ENCODE measurements at places on chromosomes 13 and 19.

DNA sequence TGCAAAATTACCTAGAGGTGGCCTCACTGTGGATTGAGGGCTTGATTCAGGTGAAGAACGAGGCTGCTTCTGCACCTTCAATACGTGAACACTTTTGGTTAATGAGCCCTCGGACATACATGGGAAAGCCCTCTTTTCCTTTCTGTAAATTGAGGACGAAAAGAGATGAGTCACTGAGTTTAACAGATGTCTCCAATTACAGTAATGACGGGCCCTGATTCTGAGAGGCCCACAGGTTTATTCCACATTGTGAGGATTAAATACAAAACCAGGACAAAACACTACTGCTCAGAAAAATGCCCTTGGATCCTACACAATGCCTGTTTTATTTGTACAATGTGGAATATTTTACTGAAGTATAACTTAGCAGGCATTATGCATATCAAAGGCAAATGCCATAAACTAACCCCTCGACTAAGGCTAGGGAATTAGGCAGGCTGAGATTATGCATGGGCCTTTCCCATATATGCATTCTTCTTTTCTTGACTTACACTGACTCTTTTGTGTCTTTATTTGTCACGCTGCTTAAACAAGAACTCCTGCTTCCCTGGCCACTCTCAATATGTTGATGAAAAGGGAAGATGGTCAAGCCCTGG, 819.9 kb downstream of the OLFM4 start:
- no peak for DNase-seq

- DNase-seq, result no peak
Observed at GRCh38 chr13:29943686-29944085, 93.3 kb upstream of the UBL3 start.

DNA sequence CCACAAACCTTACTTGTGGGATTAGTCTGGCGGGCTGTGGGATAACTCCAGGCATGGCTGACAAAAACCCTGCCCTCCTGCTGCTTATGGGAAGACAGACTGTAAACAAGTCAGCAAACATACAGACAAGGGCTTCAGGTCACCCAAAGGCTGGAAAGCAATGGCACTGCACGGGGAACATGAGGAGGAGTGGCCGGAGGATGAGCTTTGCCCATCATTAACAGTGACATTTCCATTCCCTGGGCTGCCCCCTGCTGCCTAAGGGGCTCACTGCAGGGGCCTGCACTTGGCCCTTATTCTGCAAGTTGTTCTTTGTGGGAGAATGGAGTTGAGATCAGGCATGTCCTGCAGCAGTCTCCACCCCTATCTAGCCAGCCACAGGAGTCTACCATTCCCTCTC, 91.3 kb downstream of the UQCRFS1 start:
- no peak for DNase-seq

DNA sequence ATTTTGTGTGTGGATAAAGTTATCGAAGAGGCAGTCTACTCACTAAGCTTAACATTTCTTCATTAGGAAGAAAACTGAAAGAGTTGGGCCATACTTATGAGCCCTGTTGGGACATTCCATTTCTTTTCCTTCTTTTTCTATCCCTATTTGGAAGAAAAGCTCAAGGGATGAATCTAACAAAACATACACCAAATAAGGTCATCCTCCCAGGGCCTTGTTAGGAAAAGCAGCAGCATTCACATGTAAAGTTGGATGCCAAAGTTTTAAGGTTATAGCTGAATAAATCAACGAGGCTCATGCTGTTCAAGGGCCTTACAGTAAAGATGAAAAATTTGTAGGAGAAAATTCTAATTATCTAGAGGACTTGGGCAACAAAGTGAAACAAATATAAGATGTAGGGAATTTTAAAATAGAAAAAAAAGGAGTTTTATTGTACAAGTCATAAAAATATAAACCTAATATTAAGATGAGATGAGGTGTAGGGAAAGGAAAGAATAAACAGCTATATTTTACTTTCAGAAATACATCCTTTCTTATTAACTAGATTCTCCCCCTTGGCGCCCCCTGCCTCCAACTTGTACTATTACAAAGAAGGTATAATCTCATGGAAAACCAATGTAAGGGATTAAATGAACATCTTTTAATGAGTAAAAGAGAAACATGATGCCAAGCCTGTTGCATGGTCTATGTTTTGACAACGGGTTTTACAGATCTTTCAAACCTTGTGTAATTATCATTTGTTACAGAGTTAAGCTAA, 160.4 kb downstream of the PCDH20 start:
- no peak for DNase-seq

DNA sequence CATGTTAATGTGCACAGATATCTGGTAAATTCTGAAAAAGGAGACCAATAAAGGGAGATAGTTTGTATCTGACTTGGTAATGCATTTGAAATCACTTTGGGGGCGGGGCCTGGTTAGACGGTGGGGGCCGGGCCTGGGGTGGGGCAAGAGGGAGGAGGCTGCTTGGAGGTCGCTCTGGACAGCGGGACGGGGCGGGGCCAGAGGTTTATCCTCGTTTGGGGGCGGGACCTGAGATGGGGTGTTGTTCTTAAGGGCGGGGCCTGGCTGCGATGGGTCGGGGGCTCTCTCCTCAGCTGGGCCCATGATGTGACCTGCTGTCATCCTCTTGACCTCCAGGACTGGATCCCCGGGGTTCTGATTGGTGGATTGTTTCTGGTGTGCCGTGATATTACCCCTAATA, 4.9 kb upstream of the ZNF808 start:
- DNase-seq, result no peak

GRCh38 chr13:40981949-40982348, 37.2 kb downstream of the ELF1 start:
- no peak for DNase-seq

- DNase-seq, result no peak
Observed at GRCh38 chr19:13629687-13630357, 123.5 kb upstream of the CACNA1A start.

- no peak for DNase-seq
Observed at GRCh38 chr13:77034881-77035280, 7.9 kb upstream of the FBXL3 start.

GRCh38 chr19:28393574-28394336, 819.2 kb downstream of the UQCRFS1 start:
- no peak for DNase-seq

DNA sequence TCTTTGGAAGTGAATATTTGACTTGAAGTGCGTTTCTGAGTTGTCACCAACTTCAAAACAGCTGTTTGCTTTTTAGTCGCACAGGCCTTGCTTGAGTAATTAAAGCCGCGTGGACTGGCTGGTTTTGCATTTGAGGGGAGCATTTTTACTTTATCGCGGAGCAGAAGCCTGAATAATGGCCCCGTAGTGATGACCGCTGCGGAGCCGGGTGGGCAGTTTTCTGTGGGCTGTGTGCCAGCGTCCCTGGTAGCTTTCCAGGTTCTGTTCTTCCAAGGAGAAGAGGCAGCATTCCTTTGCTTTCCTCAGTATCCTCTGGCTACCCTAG, 1.1 kb downstream of the NAA16 start:
- no peak for DNase-seq

GRCh38 chr19:18558604-18559003, 934 bp downstream of the KXD1 start:
- DNase-seq, result no peak

DNA sequence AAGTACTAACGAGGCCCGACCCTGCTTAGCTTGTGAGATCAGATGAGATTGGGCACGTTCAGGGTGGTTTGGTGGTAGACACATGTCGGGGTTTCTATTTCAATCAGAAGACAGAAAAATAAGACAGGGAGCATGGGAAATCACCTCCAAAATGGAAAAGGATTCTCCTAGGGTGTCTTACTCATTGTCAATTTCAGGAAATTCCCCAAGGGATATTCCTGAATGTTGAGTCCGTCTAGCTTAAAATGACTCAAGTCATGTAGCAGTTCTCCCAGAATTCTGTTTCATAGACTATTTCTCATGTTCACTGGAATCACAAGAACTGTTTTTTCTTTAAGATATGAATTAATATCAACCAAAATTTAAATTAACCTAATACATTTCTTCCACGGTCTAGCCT, 380.1 kb downstream of the EFNB2 start:
- no peak for DNase-seq

DNA sequence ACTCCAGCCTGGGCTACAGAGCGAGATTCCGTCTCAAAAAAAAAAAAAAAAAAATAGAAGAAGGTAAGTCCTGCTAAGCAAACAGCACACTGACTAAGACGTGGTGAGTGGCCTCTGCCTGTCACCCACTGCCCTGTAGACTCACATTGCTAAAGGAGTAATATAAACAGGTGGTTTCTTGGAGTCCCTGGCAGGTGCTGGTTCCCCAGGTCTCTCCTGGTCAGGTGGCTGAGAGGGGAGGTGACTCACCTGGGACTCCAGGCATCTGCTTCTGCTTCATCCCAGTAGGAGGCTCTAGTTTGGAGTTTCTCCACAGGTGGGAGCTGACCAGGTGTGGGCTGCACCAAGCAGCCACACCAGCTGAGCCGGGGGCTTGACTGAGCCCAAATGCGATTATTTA, at the start of gene OR10H1:
Gene OR10H1 (minus strand): TSS at position 359 of the 400 bp plus-strand sequence. CDS start 7,627 bp downstream, outside the sequence.
- no peak for DNase-seq

- DNase-seq, result no peak
Observed at GRCh38 chr13:41613471-41613870, 156.1 kb downstream of the RGCC start.

DNA sequence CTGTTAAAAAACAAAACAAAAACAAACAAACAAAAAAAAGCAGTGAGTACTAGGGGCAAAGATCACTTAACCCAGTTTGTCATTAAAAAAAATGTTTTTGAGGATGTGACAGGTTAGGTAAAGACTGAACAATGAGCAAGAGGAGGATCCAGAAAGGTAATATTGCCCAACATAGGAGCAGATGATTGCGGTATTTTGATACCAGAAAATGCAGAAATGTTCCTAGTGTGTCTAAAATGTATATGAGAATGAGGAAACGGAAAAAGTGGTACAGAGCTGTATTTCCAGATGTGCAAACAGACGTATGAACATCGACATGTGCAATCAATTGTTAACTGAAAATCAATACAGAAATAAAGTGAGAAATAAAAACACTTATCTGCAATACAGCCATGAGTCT, 4.9 kb upstream of the LILRA4 start:
- no peak for DNase-seq

DNA sequence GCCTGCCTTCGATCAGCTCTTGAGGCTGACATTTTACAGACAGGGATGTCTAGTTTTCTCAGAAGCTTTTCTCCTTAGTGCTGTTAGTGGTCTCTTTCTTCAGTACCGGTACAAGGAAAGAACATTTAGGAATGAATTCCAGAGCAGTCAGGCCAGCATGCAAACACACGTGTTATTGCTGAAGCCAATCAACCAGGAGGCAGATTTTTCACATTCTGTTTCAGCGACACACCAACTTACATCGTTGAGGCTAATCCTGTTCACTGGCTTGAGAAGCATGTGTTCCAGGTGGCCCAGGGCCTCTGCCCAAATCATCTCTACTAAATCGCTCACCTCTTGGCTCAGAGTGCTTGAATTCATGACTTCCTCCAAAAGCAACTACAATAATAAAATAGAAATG, 19.2 kb downstream of the PARP4 start:
- no peak for DNase-seq

GRCh38 chr19:24033963-24034342, 53.0 kb upstream of the ZNF254 start:
- peak; percentile 16 for DNase-seq

- no peak for DNase-seq
Observed at GRCh38 chr19:3693025-3693925, 7.0 kb downstream of the PIP5K1C start.

GRCh38 chr13:19056355-19056880, 125.2 kb downstream of the TUBA3C start:
- DNase-seq, result no peak

- DNase-seq, result no peak
Observed at GRCh38 chr13:52599848-52600603, 42.2 kb upstream of the HNRNPA1L2 start.

GRCh38 chr13:106815545-106815944, 247.6 kb upstream of the ARGLU1 start:
- DNase-seq, result no peak

- DNase-seq, result no peak
Observed at GRCh38 chr13:60501236-60501635, 104.2 kb downstream of the TDRD3 start.

- DNase-seq, result no peak
Observed at GRCh38 chr13:31765138-31765785, 25.9 kb downstream of the RXFP2 start.

- peak; percentile 17 for DNase-seq
Observed at GRCh38 chr13:102846261-102847015, 606 bp downstream of the ERCC5 start.

- DNase-seq, result no peak
Observed at GRCh38 chr13:20911037-20911436, 8.5 kb upstream of the XPO4 start.

DNA sequence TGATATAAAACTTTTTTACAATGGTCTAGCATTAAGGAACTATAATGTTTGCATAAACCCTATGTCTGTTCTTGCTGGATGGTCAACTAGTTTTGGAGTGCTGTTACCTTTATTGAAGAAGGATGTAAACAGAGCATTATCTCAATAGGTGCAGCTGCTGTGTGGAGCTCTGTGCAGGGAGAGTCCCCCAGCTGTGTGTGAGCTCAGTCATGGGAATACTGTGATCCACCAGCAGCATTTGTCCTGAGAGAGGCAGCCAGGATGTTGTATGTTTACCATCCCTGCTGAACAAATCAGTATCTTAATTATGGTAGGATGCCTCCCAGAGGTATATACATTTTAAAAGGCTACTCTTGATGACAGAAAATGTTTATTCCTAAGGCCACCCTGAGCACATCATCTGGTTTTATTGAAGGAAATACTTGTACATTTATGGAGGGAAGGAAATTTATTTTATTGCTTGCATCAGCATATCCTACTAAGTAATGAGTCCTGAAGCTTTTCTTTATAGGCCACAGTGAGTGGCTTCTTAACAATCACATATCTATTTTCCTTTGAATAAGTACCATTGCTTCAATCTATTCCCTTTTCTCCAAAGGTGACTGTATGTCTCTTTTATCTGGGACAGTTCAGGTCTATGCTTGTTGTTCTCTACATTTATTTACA, 11.7 kb downstream of the RAP2A start:
- no peak for DNase-seq

- DNase-seq, result no peak
Observed at GRCh38 chr13:104181526-104182231, 1115.5 kb upstream of the SLC10A2 start.

DNA sequence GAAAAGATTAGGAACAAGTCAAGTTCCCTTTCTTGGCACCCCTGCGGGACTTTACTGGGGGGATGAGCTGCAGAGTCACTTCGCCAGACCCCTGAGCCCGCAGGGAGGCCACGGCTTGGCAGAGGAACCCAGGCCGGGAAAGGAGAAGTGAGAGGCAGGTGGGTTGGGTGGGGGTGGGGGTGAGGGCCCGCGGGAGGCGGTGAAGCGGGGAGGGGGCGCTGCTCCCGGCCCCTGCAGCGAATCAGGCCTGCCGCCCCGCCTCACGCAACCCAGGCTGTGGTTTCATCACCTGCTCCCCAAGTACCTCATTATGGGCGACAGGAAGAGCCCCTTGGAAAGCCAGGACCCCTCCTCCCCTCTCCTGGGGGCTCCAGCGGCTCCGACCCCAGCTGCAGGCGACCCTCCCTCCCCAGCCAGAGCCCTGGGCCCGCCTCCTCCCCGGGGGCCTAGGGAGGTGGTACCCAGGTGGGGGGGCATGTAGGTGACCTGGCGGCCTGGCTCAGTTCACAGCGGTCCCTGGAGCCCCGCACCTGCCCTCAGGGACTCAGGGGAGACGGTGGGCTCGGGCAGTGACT, 9.5 kb downstream of the MEF2B start:
- no peak for DNase-seq

GRCh38 chr19:16542910-16543472, 754 bp upstream of the CHERP start:
- DNase-seq, result no peak
